Stimulated activated CD4-positive, alpha-beta T cell treated with anti-CD3 and anti-CD28 coated beads, Interleukin-15, amount 100 ng/mL, for 1 hour (primary cell): ENCODE measurements at places on chromosomes 6 and 20.

GRCh38 chr20:51661609-51662178 is 106.5 kb downstream of the ATP9A start:
- DNase-seq, result peak; percentile 10

DNA sequence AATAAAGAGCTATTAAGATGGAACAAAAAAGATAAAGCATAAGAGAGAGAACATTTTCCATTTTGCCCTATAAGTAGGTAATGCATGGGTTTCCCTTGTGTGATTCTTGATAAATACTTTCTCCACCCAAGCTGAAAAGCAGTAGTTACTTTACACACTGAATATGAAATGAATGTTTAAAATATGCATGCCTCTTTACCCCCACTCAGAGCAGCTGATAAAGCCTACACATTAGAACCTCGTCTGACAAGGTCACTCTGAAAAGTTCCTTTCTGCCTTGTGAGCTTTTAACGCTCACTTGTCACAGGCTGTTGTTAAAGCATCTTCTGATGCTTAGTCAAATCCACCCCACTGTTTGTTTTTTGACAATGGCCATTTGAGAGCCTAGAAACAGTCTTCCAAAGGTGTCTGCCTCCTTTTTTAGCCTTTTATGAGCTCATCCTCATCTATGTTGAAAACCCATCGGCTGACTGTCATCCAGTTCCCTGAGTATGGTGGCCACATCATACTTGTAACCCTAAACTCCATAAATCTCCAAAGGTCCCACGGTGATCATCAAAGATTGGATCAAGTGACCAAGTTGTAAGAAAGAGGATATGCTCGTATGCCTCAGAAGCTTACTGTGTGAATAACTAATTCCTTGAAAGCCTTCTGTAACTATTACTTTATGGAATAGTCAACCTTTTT is 102.8 kb downstream of the ATXN1 start:
- DNase-seq, result no peak

DNA sequence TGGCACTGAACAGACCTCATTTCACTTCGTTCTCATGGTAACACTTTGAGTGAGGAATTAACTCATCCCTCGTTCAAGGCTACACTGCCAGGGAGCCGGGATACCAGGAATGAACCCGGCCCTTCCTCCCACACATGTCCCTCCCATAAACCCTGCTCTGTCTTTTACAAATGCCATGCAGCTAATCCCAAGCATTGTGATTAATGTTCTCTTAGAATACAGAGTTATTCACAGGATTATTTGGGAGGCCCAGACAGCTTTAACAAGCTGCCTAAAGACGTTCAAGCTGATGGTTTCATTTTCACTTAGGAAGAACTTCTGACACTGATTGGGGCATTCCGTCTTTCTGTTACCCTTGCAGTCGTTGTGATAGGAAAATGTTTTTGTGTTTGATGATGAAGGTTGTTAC is 42.5 kb upstream of the CD83 start:
- no peak for DNase-seq

GRCh38 chr20:4949833-4950178 is 51.5 kb downstream of the SLC23A2 start:
- DNase-seq, result no peak

DNA sequence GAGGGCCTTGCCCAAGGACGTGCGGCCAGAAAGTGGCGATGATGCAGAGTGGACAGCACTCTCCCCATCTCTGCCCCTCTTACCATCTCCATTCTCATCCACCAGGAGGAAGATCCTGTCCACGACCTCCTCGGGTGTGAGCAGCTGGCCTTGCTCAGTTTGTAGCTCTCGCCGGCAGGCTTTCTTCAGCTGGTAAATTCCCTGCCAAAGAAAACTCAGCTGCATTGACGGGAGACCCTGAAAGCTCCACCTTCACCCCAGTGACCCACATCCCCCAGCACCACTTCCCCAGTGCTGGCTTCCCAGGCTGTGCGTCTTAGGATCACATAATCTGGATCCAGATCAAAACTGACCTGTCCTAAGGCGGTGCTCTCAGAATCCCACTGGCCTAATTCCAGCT is 9.2 kb downstream of the GUCA1B start:
- no peak for DNase-seq

- no peak for DNase-seq
These were observed 201.0 kb upstream of the EYS start for GRCh38 chr6:65908065-65908464.

DNA sequence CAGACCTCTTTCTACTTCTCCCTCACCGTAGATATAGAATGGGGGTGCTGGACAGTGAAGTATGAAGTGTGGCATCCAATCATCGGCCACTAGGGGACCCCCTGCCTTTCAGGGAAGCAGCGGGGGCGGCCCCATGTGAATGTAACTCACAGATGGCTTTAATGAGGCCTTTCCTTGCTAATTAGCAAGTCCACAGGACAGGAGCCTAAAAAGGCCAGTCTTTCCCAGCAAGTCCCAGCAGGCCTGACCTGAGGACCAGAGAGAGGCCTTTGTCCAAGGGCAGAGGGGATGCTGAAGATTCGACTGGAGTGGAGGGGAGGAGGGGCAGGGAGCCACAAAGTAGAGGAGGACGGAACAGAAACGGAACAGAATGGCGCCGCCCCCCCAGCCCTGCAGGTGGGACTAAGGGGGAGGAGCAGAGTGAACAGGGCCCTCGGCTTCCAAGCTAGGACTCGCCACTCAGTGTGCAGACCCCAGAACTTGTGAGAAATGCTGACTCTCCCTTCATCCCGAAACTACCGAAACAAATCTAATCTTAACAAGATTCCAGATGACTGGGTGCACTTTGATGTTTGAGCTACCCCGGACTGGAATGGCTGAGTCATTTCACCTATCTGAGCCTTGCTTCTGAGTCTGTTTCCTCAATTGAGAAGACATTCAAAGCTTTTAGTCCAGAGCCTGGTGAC is 5.8 kb downstream of the C6orf132 start:
- DNase-seq, result no peak

- DNase-seq, result no peak
These were observed 123.8 kb upstream of the MLN start for GRCh38 chr6:33927616-33928015.

GRCh38 chr6:155346957-155347356 is 32.7 kb upstream of the TFB1M start:
- no peak for DNase-seq

GRCh38 chr6:11595903-11596302 is 58.4 kb downstream of the TMEM170B start:
- DNase-seq, result no peak

DNA sequence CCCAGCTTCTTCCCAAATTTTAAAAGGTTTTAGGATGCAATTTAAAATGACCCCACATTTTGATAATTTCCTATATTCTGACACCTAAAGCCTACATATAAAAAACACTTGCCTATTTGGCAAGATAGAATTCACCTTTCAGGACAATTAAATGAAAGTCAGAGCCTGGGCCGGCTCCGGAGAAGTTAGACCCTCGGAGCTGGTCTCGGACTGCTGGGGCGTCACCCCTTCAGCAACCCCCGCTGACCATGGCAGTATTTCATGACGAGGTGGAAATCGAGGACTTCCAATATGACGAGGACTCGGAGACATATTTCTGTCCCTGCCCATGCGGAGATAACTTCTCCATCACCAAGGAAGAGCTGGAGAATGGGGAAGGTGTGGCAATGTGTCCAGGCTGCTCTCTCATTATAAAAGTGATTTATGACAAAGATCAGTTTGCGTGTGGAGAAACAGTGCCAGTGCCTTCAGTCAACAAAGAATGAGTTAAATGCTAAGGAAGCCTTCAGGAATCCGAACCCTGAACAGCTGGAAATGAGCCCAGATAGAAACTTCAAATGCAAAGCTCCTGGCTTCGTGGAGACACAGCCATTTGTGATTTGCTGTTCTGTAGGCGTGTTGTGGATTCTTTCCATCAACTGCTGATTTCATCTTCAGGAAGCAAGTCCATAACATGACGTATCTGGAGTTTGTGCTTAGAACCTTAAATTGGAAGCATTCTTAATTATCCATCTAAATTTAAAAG is 16.0 kb downstream of the TCFL5 start:
- DNase-seq, result no peak

- DNase-seq, result no peak
These were observed 1.5 kb downstream of the SALL4 start for GRCh38 chr20:51800872-51801121.

DNA sequence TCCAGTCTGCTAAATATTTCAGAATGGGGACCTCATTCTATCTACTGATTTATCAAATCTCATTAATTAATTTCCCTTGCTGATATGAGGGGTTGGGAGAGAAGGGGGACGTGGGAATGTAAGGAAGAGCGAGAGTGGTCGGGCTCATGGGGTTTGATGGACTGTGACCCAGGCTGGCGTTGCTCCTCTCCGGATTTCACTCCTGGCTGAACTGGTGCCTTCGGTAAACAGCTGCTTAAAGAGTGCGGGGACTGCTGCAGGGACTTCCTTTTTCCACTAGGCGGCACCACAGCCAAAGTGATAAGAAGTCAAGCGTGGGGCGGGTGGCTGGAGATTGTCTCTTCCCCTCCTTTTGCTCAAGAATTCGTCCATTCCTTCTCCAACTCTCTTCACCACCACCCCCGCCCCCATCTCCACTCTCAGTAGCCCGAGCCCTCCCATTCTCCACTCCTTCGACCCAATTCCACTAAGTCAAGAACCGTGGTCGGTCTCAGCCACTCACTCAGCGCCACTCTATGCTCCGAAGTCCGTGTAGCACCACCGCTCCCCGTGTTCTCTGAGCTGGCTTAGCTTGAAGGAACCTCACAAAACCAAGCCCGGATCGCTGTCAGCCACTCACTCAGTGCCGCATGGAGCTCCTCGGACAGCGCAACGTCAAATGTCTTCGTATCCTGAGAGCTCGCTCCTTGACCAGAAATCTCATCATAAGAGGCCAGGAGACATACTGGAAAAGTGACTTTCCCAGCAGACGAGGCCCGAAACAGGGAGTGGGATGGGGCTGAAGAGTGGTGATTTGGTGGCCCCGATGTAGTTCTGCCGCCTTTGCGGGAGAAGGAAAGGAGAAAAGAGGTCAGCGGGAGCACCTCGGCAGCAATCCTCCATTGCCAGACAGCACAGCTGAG is 9.7 kb downstream of the TRIM31 start:
- DNase-seq, result peak; percentile 62

DNA sequence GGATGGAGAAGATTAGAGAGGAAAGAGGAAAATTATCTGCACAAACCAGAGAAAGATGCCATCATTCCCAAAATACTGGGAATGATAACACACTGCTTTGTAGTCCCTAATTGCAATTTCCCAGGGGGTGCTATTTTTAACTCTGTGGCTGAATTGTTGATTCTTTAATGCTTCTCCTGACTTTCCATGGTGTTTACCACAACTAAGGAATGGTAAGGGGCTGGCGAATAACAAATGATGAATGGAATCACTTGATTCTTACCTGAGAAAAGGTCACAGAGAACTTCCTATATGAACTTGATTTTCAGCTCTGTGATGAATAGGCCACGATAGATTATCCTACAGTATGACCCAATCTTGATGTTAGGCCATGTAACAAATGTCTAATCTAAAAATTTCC is 22.0 kb upstream of the IGF2R start:
- DNase-seq, result no peak

DNA sequence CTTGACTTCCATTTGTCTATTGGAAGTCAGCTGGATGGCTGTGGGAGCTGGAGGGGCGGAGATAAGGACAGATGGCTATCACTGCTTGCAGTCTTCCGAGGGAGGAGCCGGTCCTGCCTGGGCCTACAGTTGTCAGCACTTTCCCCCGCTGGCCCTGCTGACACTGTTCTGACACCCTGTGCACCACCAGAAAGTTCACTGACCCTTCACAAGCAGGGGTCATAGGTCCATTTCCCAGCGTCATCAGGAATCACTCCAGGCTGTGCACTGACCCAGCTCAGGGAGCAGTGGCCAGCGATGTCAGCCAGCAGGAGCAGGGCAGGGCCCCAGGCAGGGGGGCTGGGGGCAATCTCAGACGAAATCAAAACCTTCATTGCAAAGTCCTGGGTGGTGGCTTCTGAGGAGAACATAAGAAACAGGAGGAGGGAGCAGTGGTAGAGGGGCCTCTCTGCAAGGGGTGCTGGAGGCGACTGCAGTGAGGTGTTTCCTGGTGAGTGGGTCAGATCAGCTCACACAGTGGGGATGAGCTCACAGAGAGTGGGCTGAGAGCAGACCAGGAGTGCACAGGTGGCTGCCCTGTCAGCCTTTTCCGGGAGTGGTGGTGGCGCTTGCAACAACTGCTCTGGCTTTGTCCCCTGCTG is 26.5 kb upstream of the PLEKHG1 start:
- DNase-seq, result no peak

DNA sequence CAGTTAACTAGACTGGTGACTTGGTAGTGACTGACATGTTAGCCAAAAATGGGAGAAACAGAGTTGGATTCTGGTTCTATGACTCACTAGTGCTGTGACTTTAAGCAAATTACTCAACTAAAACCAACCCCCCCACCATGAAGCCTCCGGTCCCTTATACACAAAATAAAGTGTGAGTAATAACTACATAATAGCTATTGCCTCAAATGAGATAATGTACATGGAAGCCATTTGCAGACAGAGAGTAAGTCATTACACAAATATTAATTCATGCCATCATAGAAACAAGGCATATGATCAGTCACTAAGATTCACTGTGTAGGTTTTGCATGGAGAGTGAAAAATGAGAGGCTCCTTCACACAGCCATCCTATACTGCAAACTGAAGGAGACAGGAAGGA is 111.9 kb downstream of the HIVEP2 start:
- DNase-seq, result no peak

- no peak for DNase-seq
These were observed 1716.8 kb downstream of the HACE1 start for GRCh38 chr6:103142902-103143301.

DNA sequence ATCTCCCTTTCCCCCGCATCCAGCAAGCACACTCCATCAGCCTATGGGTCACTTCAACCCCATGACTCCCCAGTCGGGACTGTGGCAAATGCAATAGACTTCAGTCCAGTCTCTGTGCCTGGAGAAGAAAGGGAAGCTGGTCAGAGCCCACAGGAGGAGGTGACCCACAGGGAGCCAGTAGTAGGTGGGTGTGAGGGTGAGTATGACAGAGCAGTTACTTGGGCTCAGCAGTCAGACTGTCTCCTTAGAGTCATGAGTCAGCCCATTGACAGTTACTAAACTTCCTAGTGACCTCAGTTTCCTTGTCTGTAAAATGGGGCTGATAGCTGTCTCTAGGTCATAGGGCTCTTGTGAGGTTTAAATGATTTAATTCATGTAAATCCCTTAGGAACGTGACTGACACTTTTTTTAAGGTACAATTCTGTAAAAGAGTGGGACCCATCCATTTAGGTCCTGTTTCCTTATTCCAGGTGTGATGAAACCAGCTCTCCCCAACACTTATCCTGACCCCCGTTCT is 33.9 kb upstream of the HLA-C start:
- DNase-seq, result no peak

DNA sequence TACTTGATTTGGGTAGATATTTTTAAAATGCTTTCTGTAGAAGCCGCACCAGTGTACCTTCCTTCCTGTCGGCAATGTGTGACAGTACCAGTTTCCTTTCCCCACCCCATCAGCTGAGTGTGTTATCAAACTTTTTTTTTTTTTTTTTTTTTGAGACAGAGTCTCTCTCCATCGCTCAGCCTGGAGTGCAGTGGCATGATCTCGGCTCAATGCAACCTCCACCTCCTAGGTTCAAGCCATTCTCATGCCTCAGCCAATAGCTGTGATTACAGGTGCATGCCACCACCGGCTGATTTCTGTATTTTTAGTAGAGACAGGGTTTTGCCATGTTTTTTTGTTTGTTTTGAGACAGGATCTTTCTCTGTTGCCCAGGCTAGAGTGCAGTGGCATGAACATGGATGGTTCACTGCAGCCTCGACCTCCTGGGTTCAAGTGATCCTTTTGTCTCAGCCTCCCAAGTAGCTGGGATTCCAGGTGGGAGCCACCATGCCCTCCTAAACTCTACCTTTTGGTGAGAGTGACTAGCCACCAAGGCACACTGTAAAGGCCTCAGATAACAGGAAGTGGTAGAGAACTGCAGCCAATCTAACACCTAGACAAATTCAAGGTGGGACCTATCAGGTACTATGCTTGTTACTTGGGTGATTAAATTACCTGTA is 26.5 kb upstream of the ZBTB22 start:
- DNase-seq, result peak; percentile 32
